Stimulated activated CD8-positive, alpha-beta memory T cell treated with anti-CD3 and anti-CD28 coated beads, Interleukin-4, amount 100 ng/mL, for 4 hours (primary cell): ENCODE measurements at places on chromosomes 1 and 21.

DNA sequence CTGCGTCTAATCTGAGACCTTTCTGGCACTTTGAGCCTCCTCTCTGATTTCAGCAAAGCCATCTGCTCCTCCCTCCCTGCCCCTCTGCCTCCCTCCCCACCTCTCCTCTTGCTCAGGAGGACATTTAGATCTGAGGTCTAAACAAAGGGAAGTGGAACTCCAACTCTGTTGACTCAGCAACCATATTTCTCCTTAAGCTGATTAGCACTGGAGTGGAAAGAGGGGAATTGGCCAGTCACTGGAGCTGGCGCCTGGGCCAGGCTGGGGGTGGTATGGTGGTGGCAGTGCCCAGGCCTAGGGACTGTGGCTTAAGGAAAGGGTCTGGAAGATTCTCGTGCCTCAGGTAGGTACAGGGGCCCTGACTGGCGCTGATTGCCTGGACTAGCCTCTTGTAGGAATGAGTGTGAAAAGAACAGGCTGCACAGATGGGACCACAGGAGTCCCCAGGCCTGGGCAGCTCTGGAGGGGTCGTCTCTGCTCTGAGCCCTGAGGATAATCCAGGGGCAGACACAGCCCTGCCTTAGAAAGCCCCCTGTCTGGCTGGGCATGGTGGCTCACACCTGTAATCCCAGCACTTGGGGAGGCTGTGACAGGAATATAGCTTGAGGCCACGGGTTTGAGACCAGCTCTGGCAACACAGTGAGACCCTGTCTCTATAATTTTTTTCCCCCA, 11.9 kb downstream of the SH2D2A start:
- DNase-seq: no peak

GRCh38 chr1:53949023-53949990, 3.2 kb downstream of the LRRC42 start:
- no peak for DNase-seq

GRCh38 chr1:220787069-220787619, 431 bp downstream of the MTARC1 start:
- no peak for DNase-seq

- peak; percentile 39 for DNase-seq
Measured at GRCh38 chr1:98048244-98048643, 127.4 kb upstream of the DPYD start.

GRCh38 chr1:213277036-213277435, 226.0 kb downstream of the RPS6KC1 start:
- no peak for DNase-seq

GRCh38 chr1:50047916-50048694, 24.4 kb upstream of the AGBL4 start:
- DNase-seq: no peak

DNA sequence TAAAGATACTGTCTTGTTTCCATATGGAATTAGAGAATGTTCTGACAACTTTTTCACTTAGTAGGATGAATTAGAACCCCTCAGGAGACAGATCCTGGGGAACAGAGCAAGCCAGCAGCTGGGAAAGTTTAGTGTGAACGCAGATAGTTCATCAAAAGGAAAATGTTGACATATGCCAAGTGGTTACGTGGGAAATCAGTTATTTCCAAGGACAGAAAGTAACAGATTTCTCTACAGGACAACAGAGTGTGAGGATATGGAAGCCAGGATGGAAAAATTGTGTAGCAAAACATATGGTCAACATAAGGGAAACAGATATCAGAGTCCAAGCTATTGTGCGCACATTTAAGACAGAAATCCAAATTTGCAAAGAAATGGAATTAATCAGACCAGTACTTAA, 419.5 kb downstream of the LRRIQ3 start:
- DNase-seq: no peak

- no peak for DNase-seq
Measured at GRCh38 chr1:111099289-111099688, 40.6 kb downstream of the DRAM2 start.

DNA sequence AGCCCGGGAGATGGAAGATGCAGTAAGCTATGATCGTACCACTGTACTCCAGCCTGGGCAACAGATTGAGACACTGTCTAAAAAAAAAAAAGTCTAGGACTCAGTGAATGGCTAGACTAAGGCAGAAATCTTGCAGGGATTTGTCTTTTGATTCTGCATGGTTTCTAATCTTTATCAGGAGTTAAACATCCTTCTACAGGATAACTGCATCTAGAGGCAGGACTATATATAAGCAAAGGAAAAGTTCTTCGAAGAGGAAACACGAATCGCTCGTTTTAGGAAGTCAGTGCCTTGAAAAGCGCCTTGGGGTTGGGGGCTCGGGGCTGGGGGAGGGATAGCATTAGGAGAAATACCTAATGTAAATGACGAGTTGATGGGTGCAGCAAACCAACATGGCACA, 602 bp upstream of the UFC1 start:
- DNase-seq: no peak
